Stimulated activated CD8-positive, alpha-beta memory T cell treated with anti-CD3 and anti-CD28 coated beads, Interleukin-12 subunit alpha, Interleukin-12 subunit beta, amount 100 ng/mL, for 4 hours (primary cell): ENCODE measurements at places on chromosomes 5 and 9.

DNA sequence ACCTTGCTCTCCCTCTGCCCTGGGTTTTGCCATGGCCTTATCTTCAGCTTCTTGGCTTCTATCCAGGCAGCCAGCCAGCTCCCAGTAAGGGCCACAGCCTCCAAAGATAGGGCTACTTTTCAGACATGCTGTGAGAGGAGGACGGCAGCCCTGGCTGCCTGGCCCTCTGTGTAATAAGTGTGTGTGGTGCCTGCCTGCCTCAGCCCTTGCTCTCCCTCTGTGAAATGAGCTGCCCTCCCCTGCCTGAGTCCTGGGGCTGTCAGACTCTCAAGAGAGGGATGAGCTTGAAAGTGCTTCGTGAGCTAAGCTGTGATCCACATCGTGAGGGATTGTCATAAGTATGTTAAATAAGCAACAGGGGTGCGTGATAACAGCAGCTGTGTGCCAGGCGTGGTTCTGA lies 8.1 kb downstream of the NDST1 start:
- DNase-seq, result no peak

DNA sequence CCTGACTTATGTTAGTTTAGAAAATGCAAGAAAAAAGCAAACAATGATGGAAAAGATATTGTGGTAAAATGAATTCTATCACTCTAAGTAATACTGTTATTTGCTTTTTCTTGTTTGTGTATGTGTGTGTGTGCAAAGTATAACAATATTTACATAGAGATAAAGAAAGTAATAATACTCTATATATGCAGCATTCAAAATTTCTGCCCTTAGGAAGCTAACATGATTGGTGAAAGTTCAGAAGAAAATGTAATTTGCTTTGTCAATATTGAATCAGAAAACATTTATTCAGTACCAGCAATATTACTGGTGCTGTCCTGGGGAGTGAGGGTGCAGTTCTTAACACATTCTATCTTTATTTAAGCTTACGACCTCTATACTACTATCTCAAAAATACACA lies 12.9 kb upstream of the PRDM9 start:
- no peak for DNase-seq

DNA sequence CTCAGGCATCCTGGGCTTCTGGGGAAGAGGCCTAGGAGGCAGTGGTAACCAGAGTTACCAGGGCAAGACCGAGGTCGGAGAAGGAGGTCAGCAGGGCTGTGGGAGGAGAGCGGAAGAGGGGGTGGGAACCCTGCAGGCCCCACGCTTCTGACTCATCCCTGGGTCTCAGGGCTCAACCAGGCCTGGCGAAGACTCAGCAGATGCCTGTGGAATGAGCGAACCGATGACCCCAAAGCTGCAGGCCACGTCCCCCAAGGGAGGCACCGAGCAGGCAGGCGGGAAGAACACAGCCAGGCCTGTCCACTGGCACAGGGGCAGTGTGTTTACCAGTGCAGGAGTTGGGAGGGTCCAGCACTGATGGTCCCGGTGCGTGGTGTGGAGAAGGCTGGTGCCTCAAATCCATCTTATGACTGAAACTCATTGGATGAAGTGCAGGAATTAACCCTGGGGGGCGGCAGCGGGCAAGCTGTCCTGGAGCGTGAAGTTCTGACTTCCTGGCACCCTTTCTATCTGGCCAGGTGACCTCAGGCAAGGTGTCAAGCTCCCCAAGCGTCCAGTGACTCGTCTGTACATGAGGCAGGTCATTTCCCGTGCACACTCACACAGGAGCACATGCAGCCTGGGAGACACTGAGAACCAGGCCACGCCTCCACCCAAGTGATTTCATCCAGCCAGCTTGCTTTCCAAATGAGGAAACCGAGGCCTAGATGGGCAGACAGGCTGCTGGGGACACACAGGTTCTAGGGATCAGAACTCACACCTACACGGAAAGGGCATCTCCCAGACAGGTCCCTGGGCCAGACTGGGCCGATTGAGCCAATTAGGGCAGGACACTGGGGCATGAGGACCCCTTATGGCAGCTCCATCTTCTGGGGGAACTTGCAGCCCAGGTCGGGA lies 69.1 kb downstream of the ADAMTS2 start:
- DNase-seq, result no peak

DNA sequence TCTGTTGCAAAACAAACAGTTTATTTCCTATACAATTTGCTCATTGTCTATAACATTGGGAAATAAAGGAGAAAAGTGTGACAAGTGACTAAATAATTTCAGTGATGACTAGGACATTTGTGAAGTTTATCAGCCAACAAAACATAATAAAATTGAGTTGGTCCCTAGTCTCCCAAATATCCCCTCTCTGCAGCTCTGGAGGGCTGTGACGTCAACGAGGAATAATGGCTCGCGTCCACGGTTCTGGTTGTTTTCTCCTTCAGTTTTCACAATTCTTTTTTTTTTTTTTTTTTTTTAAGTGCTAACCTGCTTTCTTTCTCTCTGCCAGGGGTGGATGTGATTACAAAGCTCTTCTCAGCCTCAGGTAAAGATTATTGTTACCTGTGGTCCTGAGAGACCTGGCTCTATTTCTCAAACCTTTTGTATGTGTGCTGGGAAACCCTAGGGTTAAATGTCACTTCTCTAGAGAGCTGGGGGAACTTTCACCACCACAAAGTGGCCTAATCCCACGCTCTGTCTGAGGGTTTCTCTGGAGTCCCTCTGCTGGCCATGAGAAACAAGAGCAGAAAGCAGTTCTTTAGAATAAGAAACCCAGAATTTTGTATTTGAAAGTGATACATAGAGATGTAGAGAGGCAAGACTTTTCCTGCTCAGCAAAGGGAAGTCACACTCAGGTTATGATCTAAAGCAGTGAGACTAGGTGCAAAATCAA lies 36.2 kb upstream of the ANKRD55 start:
- DNase-seq, result no peak

DNA sequence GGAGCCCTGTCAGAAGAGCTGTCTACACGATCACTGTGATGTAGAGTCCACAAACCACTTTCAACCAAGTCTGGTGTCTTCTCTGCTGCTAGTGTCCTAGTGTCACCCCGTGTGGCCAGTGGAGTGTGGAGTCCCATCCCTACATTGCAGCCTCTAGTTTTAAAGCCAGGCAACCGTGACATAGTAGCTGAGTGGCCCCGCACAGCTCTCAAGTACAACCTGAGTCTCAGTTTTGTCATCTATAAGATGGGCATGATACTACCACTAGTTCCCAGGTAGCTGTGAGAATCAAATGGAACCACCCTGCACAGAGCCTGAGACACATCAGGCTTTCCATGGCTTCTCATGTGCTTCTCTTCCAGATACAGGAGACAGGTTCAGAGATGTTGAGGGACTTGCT lies 43.2 kb upstream of the AKNA start:
- no peak for DNase-seq

GRCh38 chr9:7461791-7462190 lies 337.8 kb downstream of the DMAC1 start:
- DNase-seq, result no peak

DNA sequence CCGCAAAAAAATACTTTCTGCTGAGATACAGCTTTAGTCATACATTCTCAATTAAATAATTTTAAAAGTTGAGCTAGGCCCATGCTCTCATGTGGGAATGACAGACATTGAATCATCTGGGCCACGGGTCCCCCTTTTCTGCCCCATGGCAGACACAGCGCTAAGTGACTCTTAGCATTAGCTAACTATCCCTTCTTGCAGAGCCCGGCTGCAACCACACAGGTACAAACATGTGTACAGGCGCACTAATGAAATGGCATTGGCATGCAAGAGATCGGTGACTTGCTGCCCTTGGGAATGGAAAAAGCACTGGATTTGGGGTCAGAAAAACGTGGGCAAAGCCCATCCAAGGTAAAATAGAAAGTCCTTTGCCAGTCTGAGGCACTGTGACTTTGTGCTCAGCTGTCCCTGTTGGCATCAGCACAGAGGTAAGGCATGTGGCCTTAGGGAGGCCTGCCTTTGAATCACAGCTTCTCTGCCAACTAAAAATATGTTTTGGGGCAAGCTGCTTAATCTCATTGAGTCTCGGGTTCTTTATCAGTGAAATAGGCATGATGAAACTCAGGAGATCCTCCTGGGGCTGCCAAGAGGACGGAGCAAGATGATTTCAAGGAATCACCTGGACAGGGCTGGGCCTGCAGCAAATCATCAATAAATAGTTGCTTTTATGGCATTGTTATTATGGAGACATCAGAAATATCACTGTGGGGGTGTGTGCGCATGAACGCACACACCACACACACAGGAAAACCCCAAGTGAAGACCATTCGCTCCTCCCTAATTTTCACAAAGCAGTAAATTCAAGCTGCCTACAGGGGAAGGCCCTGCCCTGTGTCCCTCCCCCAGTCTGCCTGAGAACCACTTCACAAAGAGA lies 54.2 kb downstream of the WHRN start:
- no peak for DNase-seq

DNA sequence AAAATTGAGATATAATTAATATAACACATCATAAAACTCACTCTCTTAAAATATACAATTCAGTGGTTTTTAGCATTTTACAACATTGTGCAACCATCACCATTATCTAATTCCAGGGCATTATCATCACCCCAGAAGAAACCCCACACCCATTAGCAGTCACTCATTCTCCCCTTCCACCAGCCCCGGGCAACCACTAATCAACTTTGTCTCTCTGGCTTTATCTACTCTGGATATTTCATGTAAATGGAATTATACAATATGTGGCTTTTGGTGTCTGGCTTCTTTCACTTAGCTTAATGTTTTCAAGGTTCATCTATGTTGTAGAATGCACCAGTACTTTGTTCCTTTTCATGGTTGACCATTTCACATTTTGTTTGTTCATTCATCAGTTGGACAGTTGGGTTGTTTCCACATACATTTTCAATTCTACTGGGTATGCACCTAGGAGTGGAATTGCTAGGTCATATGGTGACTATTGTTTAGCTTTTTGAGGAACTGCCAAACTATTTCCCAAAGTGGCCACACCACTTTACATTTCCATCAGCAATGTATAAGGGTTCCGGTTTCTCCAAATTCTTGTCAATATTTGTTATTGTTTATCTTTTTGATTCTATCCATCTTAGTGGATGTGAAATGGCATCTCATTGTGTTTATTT lies 62.4 kb downstream of the MARCHF3 start:
- DNase-seq, result no peak

DNA sequence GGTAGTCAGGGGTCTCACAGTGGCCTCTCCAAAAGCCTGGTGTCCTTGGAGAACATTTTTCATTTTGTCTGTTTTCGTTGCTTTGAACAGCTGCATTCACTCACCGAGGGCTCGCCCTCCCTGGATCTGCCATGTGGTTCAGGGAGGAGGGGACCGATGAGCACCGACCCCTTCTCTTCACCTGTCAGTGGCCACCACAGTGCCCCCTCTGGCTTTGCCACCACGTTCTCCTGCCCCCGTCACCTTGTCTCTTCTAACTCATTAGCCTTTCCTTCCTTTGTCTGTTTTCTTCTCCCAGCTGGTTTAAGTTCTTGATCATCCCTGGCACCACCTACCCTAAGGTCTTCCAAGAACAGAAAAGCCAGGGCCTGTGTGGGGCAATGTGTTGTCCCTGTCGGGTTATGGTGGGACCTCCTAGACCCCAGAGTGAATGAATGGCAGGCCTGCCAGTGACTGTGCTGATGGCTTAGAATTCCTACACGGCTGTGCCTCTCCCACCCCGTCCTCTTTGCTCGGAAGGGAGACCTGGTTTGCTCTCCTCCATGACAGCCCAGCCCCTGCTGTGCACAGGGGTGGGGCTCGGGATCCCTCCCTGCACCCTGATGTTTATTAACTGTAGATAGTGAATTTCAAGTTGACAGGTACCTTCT lies 90.0 kb downstream of the ANKRD33B start:
- no peak for DNase-seq

DNA sequence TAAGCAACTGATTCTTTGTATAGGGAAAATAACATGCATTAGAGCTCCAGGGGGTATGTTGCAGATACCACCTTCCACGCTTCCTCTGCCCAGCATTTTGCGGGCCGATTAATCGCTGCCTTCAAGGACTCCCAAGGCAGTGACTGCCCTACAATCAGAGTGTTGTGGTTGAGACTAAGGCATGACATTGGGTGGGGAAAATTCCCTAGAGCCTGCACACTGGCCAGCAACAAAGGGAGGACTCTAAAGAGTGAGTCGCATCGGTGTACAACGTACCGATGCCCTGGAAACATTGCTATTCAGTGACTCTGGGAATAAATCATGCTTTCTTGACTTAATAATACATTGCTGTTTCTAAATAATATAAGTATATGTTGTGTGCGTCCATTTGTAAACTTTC lies 119.7 kb downstream of the ZNF462 start:
- no peak for DNase-seq

GRCh38 chr9:33818847-33819500 lies 2.0 kb downstream of the UBE2R2 start:
- DNase-seq, result no peak

- no peak for DNase-seq
Measured at GRCh38 chr5:179901915-179902762, 5.6 kb downstream of the TBC1D9B start.

GRCh38 chr9:109297899-109298298 lies 23.0 kb downstream of the EPB41L4B start:
- no peak for DNase-seq

GRCh38 chr9:114406441-114406840 lies 18.7 kb upstream of the AKNA start:
- no peak for DNase-seq

DNA sequence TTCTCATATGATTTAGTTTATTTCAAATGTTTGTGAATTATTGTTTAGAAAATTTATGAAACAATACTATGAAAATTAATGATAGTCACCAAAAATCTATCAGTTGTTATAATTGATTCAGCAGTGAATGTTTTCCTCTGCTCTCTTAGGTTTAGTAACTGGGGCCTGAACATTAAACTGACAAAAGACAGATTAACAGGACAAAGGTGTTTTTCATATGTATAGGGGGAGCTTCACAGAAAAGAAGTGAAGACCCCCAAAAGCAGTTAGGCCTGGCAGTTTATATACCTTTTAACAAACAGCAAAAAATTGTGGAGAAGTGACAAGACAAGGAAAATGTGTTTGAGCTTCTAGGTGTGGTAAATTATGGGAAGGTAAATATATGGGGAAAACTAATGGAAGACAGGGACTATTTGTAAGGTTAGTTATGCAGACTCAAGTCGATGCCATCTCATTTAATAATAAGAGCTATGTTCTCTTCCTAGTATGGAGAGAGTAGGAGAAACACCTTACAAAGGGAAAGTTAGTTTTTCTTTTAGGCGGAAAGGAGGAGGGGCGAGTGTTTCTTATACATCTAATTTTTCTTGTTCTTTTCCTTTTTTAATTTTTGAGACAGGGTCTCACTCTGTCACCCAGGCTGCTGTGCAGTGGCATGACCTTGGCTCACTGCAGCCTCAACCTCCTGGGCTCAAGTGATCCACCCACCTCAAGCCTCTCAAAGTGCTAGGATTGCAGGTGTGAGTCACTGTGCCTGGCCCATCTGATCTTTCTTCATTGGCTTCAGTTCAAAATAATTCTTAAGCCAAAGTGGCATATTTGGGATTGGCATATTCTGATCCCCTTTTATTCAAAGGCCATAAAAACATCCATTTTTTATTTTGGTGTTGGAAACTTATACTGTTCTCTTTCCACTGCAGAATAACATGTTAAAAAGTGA lies 77.8 kb downstream of the C9orf153 start:
- no peak for DNase-seq

GRCh38 chr5:180026320-180026719 lies 45.2 kb downstream of the RNF130 start:
- no peak for DNase-seq

- no peak for DNase-seq
Measured at GRCh38 chr9:69895659-69896058, 75.0 kb downstream of the CFAP95 start.

GRCh38 chr5:108678091-108678490 lies 69.6 kb upstream of the FER start:
- DNase-seq, result no peak

GRCh38 chr5:5351288-5351979 lies 71.0 kb upstream of the ICE1 start:
- DNase-seq, result no peak
